ENCODE measurements at places on chromosomes 13 and 19.

DNA sequence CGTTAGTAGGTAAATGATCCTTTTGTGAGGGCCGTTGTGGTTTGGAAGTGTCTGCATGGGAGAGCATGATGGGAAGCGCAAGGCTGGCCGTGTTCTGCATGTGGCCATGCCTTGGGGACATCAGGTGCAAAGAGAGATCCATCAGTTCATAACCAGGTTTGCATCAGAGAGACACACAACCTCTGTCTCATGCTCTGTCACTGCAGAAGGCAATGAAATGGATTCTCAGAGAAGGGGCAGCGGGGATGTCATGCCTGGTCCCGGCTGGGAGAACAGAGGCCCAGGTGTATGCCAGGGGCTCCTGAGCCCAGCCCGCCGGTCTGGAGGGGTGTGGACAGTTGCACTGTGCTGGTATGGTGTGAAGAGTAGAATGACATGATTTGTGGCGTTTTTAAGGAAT lies 60.2 kb downstream of the GGACT start:
- no peak for DNase-seq

DNA sequence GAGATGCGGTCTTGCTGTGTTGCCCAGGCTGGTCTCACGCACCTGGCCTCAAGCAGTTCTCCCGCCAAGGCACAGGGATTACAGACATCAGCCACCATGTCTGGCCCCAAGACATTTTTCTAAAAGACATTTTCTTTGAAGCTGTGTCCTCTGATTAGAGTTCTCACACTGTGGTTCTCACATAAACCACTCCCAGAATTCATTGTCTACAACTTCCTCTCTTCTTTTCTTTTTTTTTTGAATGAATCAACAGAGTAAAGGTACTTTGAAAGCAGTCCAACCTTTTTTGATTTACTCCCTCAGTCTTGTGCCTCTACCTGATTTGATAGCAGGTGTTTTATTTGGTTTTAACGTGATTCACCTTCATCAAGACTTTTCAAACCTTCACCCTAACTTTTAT lies 14.3 kb upstream of the SHD start:
- DNase-seq = no peak

- DNase-seq = no peak
These were observed 1466.9 kb downstream of the UQCRFS1 start for GRCh38 chr19:27745978-27746542.

GRCh38 chr19:56707821-56708220 lies 36.3 kb upstream of the ZNF835 start:
- DNase-seq = no peak

DNA sequence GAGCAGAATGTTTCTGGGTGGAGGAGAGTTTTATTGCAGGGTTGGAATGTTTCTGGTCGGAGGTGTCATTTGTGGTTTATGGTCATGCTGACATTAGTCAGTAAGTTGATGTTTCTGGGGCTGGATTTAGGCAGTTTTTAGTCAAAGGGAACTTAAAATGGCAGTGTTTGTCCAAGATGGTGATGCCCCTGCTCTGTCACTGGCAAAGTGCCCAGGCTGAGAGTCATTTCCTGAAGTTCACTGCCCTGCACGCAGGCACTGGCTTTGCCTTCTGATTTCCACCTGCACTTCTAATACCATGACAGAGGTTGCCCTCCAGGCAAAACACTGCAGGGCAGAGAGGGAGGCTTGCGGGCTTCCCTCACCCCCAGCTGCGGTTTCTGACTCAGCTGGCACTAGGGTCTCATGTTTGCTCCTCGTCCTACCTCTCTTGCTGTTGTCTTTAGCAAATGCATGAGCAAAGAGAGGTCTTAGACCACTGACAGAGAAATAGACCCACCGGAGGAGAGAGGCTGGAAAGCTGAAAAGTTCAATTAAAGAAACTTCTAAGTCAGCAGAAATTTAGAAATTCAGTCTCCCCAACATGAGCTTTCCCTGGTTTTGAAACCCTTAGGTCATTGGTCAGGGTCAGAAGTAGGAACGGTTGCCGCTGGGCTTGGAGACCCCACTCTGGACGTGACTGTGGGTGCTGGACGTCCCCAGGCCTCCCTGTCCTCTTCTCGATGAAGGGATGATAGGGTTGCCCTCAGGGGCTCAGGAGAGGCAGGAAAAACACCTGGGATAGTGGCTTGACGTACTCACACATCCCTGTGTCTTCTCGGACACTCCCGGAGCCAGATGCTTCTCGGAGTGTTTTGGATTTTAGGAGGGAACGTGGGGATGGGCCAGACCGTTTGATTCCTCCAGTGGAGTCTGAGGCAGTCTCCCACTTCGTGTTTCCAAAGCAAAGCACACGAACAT lies 26.3 kb downstream of the TMEM255B start:
- no peak for DNase-seq

DNA sequence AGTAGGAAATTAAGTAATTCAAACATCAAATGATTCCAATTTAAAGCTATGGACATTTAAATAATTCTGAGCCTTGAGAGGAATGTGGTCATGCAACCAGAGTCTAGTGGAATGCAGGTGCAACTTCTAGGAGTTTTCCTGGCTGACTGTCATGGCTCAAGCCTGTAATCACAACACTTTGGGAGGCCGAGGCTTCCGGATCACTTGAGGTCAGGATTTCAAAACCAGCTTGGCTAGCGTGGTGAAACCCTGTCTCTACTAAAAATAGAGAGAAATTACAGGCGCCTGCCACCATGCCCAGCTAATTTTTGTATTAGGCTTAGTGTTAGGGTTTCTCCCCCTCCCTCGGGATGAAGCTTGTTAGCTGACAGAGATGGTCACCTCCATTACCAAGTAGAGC lies 6.4 kb downstream of the ZNF808 start:
- no peak for DNase-seq

DNA sequence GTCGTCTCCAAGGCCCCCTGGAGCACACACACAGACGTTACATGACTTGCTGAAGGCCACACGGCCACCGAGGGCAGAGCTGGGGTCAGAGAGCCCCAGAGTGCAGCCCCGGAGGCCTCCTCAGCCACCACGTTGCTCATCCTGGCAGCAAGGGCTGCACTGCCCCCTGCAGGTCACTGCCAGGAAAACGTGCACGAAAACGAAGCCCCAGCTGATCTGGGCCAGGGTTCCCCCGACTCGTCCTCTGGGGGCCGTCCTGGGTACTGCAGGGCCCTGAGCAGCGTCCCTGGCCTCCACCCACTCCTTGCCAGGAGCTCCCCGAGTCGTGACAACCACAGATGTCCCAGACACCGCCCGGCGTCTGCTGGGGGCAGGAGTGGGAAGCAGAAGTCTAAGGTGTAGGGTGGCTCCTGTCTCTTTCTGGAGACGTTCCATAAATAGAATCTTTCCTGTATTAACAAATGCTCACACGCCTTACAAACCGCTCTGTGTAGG lies 3.4 kb downstream of the TPGS1 start:
- no peak for DNase-seq

- DNase-seq = no peak
These were observed 47.4 kb downstream of the NDFIP2 start for GRCh38 chr13:79528356-79528755.

DNA sequence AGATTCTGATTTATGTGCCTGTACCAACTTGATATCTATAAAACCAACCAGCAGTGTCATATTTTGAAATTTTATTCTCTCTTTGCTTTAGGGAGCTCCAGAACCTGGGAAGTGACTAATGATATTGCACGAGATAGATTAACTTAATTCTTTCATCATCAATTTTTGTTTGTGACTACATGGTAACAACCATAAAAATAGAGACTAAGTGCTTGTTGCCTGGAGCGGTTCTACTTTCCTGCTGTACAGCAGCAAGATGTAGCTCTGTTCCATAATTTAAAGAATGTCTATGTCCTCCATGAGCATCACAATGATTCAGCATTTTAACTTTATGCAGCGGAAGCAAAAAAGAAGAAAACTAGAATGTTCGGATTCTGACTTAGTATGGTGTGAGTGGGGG lies 275.6 kb downstream of the KLF5 start:
- no peak for DNase-seq

GRCh38 chr19:48608798-48609263 lies 2.3 kb downstream of the SPACA4 start:
- no peak for DNase-seq

- DNase-seq = no peak
These were observed 929 bp upstream of the TNFSF13B start for GRCh38 chr13:108268466-108269112.

DNA sequence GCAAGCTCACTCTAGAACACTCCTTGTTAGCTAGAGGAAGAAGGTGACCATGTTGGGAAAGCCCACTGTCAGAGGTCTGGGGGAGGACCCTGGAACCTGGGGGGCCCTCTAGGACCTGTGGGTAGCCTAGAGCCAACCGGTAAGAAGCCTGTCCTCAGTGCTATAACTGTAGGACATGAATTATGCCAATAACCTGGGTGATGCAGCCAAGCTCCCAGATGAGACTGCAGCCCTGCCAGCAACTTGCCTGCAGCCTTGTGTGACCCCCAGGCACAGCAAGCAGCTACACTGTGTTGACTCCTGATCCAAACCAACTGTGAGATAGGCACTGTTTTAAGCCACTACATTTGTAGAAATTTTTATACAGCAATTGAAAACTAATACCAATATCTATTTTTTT lies 122.3 kb downstream of the MIPEP start:
- DNase-seq = no peak

DNA sequence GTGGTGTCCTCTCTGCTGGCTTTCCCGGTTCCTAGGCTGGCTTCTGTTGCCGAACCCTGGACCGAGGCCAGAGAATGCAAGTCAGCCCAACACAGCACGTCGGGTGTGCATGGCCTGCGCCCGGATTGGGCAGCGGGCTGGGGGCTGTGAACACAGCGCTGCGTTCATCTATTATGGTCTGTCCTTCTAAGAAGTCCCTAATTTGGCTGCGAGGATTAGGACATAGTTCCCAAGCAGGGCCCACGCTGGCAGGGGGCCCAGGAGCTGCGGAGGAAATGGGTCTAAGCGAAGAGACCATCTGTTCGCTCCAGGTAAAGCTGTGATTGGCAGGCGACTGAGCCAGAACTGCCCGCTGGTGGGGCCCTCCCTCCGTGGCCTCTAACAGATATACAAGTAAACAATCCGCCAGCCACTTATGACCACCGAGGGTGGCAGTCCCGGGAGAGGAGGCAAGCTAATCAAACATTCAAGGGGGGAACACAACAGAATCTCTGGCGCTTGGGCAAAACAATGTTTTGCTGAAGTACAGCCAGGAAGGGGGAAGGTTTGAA lies 6.0 kb downstream of the SYCE2 start:
- no peak for DNase-seq

GRCh38 chr19:41362143-41362847 lies 1.7 kb downstream of the B9D2 start:
- no peak for DNase-seq

- DNase-seq = no peak
These were observed 1.2 kb downstream of the GPR12 start for GRCh38 chr13:26759249-26759906.

DNA sequence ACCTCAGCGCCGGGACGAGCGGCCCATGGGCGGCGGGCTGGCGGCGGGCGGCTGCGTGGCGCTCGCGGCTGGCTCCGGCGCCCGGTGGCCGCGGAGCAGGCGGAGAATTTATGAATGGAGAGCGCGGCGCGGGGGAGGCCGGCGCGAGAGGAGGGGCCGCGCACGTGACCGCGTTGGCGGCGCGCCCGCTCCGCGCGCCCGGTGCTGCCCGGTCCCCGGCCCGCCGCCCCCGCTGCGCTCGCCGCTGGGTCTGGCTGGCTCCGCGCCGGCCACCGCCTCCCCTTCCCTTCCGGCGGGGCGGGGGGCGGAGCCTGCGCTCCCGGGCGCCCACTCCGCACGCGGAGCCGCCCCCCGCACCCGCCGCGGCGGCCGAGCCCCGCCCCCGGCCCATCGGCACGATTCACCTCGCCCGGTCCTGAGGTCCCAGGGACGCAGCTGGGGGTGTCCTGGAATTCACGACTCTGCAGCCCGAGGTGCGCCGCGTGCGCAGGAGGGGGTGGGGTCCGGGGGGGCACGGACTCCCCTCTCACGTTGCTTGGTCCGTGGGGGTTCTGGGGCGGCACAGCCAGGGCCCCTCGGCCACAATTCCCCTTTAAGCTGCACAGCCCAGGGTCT lies at the start of gene CBARP:
Gene CBARP, minus strand, starts transcription at position 252 of the 615 bp plus-strand sequence. CDS start 1,905 bp downstream, outside the sequence.
- DNase-seq = no peak

DNA sequence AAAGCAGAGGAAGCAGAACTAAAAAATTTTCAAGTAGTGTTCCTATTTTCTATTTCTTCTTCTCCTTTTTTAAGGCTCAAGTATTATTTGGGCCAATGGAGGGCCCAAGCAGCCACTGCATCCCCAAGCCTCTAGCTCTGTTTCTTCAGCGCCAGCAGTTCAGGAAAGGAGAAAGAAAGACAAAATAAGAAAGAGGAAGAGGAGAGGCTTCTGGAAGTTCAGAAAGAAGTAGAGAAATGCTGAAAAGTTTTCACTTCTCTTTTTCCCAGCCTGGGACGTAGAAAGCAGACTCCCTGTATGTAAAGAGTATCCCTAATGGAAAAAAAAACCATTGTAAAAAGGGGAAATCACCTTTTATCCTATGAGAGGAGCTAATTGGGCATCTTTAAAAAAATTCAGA lies 165.5 kb upstream of the KLF12 start:
- no peak for DNase-seq

DNA sequence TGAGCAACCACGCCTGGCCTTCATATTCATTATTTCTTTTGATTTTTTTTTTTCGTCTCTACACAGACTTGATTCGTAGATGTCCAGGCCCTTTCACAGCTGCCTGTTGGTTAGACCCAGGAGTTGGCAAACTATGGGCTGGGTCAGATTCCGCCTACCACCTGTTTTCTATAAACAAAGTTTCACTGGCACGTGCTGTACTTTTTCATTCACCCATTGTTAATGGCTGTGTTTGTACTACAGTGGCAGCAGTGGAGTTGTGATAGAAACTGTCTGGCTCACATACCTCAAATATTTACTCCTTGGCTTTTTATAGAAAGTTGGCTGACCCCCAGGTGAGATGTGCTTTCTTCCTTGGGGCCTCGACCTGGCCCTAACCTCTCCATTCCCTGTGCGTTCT lies 72.9 kb upstream of the TEX29 start:
- no peak for DNase-seq

DNA sequence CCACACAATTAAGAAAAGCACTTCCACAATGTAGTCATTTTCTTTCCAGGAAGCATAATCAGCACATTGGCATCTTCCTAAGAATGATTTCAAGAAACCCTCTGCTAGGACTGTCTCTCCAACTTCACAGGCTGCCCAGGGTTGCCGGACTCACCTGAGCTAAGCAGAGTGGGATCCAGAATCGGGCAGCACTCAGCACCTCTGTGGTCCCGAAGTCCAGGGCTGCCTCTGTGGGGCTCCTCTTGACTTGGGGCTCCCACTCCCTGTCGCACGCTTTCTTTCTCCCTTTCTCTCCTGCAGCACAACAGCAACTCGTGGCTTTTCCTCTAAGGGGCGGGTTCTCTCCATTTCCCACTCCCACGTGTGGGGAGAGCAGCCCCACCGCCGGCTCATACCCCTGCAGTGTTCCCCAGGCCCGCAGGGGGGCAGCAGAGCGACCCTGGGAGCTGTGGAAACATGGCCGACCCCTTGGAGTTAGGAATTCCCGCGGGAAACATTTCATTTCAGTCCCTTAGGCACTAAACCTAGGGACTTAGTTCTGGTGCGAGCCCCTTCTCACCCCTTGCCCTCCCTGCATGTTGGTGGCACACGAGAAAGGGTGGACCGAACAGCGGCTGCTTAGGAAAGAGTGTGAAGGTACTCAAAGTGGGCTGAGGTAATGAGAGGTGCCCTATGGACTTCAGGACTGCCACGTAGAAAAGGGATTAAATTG lies at the start of gene TMEM272:
Gene TMEM272, minus strand, starts transcription at position 316 of the 712 bp plus-strand sequence. CDS start 6,647 bp downstream, outside the sequence.
- DNase-seq = peak; percentile 21
